Heart right ventricle (tissue), 16 donors: ENCODE measurements at places on chromosomes 3 and 15. TPM values are rescaled to one million over a fixed set of nuclear protein-coding genes. Genes with fewer than 3 reads are reported as not detected.

- no peak for DNase-seq
- no peak overlapping the region for H3K4me3 ChIP-seq
- no peaks in the 10 kb centered on the region for H3K36me3 ChIP-seq
- no peaks in the 10 kb centered on the region for H3K27me3 ChIP-seq
Measured at GRCh38 chr3:77247817-77248216, 207.9 kb downstream of the ROBO2 start.

DNA sequence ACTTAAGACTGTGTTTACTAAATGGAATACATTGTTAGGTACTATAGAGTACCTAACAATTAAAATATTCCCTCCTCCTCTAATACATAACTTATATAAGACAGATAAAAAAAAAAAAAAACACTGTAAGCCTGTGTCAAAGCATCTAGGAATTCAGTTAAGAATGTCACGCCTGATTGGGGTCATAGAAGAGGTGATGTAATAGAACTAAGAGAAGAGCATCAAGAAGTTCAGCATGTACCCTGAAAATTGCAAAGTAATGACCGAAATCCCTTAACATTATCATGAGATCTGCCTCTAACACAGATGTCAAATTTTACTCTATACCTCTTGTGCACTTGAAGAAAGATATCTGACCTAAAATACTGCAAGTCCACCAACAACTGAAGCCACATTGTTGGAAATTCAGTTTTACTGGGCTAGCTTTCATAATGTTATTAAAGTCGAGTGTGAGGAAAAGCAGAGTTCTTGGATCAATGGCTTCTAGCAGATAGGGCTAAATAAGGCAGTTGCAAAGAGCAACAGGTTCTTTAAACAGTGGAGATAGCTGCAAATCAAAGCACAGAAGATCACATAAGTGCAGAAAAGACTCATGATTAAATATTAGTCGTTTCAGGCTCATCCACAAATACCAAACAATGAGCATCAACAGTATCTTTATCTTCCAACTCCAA lies 75.0 kb downstream of the TBL1XR1 start:
- H3K4me3 ChIP-seq = no peak overlapping the region
- peaks cover 72% of the 10 kb centered on the region for H3K4me1 ChIP-seq
- no peaks in the 10 kb centered on the region for H3K27me3 ChIP-seq
- no peaks in the 10 kb centered on the region for H3K36me3 ChIP-seq
- no peak for DNase-seq
- no peak overlapping the region for H3K27ac ChIP-seq

DNA sequence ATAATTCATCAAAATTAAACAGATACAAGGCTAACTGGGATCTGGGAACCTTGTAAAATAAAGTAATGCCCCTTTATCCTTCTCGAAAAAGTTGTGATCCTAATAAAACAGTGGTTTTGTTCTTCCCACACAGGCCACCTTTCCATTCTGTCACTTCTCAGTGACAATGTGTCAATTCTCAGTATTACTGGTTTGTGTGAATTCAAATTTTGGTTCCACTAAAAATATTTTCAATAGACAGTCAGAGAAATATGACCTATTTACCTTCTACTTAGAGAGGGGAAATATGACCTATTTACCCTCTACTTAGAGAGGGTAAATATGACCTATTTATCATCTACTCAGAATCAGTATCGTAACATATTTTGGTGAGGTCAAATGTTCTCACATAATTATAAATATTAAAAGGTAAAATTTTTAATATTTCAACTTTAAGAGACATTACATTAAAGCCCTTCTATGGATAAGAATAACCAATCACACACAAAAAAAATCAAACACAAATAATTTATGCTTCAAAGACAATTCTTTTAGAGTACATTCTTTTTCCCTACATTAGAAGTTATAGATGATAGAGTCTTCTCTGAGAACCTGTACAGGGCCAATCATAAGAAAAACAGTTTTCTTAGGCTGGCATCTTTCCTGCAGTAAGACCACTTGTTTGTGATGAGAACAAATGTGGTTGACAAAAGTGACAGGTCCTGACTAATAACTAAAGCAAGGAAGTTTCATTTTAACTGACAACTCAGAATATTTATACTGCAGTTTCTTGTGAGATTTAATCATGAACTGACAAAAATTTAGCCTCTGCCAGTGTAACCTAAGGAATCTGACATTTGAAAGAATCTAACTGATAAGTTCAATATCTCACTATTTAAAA lies 323.3 kb downstream of the DIPK2A start:
- no peaks in the 10 kb centered on the region for H3K27me3 ChIP-seq
- DNase-seq = no peak
- no peaks in the 10 kb centered on the region for H3K36me3 ChIP-seq
- no peak overlapping the region for H3K4me3 ChIP-seq

DNA sequence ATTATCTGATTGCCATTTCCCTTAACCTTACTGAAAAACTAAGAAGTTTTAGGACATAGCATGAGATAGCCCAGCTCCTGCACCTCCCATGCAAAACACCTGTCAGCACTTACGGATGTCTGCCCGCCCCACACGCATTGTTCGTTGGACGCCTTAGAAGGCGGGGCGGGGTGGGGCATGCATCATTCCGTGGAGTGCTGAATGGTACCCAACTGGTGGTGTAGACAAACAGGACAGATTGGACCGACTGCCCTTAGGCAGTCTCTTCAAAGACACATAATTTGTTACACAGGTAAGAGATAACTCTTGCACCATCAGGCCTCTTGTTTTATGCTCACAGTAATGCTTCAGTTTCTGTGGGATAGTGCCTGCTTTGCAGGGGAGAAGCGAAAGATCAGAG lies 93.8 kb downstream of the SMAD6 start:
- no peaks in the 10 kb centered on the region for H3K4me1 ChIP-seq
- H3K27me3 ChIP-seq = no peaks in the 10 kb centered on the region
- no peak overlapping the region for H3K27ac ChIP-seq
- H3K4me3 ChIP-seq = no peak overlapping the region
- no peak for DNase-seq
- no peaks in the 10 kb centered on the region for H3K36me3 ChIP-seq

- no peaks in the 10 kb centered on the region for H3K27me3 ChIP-seq
- no peak overlapping the region for H3K27ac ChIP-seq
- H3K4me1 ChIP-seq = peaks cover 7% of the 10 kb centered on the region
- DNase-seq = no peak
Measured at GRCh38 chr3:58026598-58026997, 18.4 kb downstream of the FLNB start.

DNA sequence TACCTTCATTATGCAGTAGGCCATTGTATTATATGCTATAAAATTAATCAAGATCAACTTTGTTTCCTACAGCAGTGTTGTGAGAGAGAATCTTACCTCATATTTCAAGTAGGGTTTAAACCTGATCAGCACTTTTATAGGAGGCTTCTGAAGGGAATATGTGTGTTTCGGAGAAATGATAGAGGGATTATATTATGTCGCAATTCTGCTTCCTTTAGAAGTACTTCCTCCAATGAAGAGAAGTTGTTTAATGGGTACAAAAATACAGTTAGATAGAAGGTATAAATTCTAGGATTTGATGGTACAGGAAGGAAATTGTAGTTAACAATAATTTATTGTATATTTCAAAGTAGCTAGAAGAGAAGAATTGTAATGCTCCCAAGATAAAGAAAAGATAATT lies 54.9 kb downstream of the NSUN3 start:
- peaks cover 1% of the 10 kb centered on the region for H3K36me3 ChIP-seq
- no peak overlapping the region for H3K27ac ChIP-seq
- H3K4me3 ChIP-seq = no peak overlapping the region
- H3K4me1 ChIP-seq = no peaks in the 10 kb centered on the region

DNA sequence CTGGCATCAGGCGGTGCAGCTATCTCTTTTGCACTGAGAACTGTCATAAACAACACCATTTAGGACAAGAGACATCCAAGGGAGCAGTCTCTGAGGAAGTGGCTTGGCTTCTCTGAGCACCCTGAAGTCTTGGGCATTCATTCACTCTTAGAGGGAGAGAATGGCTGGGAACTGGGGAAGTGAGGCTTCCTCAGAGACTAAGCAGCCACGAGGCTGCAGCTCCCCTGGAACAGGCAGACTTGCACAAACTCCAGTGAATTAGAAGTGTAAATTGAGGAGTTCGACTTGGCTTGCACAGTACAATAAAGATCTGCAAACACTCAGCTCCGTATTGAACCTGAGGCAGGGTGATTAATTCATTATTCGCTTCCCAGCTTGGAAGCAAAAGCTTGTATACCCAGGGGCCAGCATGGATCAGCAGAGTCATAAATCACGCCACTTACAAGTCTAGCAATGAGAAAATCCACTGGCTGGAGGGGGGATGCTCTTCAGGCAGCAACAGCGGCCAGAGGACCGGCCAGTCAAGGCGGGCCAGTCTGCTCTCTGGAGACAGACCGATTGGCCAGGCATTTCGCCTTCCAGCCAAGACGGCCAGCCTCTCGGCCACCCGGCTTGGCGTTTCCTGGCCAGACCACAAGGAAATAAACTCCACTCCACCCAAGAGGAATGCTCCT lies 118.8 kb upstream of the ADPGK start:
- H3K27ac ChIP-seq = peak overlapping the region; percentile 77
- H3K4me3 ChIP-seq = no peak overlapping the region
- H3K4me1 ChIP-seq = peaks cover 21% of the 10 kb centered on the region
- H3K27me3 ChIP-seq = peaks cover 3% of the 10 kb centered on the region
- DNase-seq = peak; percentile 67

- H3K27me3 ChIP-seq = no peaks in the 10 kb centered on the region
- H3K36me3 ChIP-seq = no peaks in the 10 kb centered on the region
- no peak overlapping the region for H3K27ac ChIP-seq
- no peaks in the 10 kb centered on the region for H3K4me1 ChIP-seq
Measured at GRCh38 chr3:84008623-84009022, 950.2 kb upstream of the CADM2 start.

GRCh38 chr3:65854606-65855304 lies 184.0 kb downstream of the MAGI1 start:
- H3K4me3 ChIP-seq = no peak overlapping the region
- H3K27ac ChIP-seq = no peak overlapping the region
- H3K27me3 ChIP-seq = no peaks in the 10 kb centered on the region
- no peak for DNase-seq

The CRABP1 gene
- total RNA-seq = not detected

The KNG1 gene
- 0.15 TPM for total RNA-seq

The HESX1 gene
- total RNA-seq = 1.2 TPM
